ENCODE measurements at places on chromosomes 4 and X.

GRCh38 chr4:114964026-114964425 is 149.4 kb downstream of the NDST4 start:
- DNase-seq, result no peak

DNA sequence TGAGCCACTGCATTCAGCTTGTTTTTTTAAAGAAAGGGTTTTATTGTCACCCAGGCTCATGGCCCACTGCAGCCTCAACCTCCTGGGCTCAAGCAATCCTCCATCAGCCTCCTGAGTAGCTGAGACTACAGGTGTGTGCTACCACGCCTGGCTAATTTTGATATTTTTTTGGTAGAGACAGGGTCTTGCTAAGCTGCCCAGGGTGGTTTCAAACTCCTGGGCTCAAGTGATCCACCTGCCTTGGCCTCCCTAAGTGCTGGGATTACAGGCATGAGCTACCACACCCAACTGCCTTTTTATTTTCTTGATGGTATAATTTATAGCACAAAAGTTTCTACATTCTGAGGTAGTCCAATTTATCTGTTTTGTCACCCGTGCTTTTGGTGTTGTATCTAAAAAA is 38.9 kb downstream of the SAT1 start:
- DNase-seq, result no peak

DNA sequence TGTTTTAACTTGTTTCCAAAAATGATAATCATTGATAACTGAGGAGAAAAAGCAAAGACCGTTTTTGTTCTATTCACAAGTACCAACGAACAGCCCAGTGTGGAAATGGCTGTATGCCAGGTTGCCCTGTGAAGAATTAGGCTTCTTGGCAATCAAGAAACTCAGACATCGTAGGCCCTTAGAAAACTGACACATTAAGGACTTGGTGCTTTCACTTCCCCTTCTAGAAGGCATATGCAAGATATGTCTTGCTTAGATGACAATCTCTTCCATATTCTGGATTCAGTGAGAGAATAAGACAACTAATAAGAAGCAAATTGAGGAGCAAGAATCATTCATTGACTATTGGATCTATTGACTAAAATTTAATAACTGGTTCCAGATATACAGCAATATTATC is 56.6 kb downstream of the ANAPC10 start:
- DNase-seq, result no peak

DNA sequence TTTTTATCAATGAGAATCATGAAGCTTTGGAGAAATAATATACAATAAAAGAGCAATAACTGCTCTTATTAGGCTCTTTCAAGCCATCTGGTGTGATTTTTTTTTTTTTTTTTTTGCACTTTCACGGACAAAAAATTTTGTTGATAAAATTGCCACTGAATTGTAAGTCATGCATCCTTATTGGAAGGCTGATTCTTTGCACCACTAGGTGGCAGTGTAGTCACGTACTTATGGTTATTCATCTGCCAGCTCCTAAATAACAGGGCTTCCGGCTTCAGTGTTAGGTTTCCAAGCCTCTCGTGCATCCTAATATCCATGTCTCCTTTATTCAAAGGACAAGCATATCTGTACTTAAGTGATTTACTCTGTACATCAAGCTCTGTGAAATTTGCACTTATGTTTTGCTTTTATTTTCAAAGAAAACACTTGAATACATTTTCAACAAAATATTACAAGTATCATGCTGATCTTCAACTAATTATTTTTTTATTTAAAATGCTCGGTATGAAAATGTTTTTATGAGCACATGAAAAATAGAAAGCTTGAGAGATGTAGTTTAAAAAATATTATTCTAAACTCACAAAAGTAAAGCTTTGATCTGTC is 1578.3 kb upstream of the TENM3 start:
- peak; percentile 89 for DNase-seq

DNA sequence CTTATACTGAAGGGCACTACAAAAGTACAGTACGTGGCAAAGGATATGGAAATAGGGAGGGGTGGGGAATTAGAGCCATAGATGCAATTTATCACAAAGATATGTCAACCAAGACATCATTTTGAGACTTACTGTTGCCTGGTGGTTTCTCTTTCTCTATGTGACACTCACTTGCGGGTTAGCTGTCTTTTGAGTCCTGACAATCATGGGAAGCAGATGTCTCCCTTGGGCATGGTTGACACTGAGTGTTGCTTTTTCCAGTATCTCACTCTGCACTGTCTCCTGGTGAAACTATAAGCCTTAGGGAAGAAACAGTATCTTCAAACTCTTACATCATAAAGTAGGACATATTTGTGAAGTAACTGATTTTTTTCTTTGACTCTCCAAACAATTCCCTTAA is 383.5 kb upstream of the LCORL start:
- DNase-seq, result no peak
